ENCODE measurements at places on chromosomes 1 and 21.
A peak's percentile ranks its signal among the peaks of the same experiment; 100 is the strongest.

DNA sequence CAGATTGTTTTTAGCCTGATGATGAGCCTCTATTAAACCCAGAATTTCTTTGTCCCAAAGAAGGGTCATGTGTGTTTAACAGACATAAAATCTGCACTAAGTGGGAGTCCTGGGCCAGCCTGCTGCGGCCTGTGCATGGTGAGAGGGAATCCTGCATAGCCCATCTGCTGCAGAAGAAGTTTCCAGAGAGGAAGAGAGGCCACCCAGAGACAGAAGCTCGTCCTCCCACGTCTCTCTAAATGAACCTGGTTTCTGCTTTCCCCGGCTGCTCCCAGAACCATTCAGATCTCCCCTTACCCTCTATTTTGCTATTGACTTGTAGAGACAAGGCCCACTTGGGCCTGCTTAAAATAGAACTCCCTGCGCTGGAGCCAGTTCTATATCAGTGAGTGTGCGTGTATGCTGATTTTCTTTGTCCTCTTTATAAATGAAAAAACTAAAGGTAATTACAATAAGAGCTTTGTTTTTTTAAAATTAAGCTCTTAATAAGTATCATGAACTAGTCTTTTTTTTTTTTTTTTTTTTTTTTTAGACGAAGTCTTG lies 142.8 kb upstream of the RAB4A start:
- no peak for DNase-seq

GRCh38 chr1:17585266-17585987 lies 45.9 kb downstream of the ARHGEF10L start:
- DNase-seq, result no peak

GRCh38 chr1:53409695-53410094 lies 49.5 kb upstream of the DMRTB1 start:
- no peak for DNase-seq

DNA sequence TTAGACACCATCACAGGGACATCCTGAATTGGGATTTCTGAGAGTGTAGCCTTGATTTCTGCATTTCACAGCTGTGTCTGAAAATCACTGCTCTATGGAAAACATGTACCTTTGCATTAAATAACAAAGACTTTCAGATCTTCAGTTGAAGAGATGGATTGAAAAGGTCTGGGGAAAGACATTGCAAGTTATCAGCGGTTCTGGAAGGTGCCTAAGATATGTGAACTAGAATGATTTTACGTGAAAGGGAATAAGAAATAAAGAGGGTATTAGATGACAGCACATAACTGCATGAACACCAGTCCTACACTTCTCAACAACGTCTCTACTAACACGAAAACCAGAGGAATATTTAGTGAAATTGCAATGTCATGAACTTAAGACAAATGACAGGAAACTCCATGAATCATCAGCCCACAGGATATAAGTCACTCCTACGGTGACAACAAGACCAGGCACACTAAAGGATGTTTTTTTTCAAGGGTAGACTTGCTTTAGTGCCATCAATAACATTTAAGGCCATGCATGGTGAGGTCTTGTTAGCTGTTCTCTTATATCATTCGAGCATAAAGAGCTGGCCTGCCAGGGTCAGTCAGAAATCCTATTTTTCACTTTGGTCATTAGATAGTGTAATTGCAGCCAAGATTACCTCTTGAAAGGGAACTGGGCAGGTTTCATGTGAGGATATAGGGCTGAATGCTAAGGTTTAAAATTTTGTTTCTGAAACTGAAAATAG lies 283.1 kb downstream of the GRIK1 start:
- peak; percentile 86 for DNase-seq

DNA sequence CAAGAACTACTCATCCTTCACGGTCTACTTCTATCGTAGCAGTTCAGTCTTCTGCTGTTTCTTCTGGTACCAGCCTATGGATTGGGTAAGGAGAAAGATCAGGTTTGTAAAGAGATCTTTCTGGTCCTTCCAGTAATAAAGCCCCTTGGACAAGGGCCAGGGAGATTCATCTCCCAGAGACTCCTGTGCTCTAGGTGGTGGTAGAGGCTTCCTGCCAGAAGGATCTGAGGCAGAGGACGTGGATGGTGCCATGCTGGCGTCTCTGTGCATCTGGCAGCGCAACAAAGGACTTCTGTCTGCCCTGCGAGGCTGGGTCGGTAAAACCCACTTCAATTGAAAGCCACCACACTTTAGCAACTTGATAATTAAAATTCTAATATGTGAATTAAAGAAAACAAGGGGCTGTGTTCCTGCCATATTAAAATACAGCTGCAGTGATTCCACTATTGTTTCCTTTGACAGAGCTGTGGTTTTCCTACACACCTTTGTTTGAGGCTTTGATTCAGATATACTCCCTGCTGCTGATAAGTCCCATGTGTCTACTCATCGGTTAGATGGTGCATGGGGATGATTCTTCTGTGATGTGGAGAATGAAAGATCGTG lies 73.6 kb downstream of the ROR1 start:
- DNase-seq, result no peak

- no peak for DNase-seq
Measured at GRCh38 chr1:33852711-33853110, 11.2 kb upstream of the HMGB4 start.

DNA sequence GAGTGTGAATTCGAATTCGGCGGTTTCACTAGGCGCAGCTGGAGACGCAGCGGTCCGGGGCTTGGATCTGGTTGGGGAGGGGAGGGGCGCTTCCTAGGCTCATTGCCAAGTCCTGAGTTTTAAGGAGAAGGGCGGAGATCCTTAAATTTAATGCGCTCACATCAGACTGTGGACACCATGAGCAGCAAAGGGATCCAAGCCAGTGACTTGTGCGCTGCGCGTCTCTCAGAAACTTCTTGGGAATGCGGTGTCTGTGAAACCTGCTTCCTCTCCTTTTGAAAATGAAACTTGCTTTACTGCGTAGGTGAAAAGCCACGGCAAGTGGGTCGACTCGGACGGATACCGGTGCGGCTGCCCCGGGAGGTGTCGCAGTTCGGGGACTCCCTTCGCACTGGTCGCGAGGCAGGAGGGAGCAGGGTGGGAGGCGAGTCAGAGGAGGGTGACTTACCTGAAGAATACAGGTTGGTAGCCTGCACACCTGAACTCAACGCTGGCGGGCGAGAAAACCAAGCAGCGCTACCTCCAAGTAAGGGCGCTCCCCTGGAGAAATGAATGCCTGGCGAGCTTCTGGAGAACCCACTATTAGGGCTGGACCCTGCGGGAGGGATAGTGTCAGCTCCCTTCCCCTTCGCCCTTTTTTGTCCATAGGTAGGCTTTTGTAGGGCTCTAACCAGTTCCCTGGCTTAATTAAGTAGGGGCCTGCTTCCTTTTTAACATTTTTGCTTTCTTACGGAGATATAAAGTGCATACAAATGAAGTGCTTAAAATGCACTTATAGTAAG lies 992 bp downstream of the TENT5C start:
- peak; percentile 14 for DNase-seq

DNA sequence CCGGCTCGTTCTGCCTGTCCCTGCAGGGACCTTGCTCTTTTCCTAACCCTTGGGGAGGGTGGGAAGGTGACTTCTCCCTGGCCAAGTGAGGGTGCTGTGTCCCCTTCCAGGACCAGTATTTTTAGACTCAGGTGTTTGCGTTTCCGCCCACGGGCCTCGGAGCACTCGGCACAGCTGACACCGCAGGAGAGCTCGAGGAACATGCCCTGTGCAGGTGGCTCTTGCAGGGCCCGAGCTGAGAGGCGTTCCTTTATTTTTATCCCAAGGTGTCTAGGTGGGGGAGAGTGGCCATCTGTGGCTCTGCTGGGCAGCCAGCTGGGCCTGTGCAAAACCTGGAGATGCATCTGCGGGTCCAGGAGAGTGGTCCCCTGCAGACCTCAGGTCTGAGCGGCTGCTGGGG lies 16.0 kb downstream of the PLCH2 start:
- no peak for DNase-seq

DNA sequence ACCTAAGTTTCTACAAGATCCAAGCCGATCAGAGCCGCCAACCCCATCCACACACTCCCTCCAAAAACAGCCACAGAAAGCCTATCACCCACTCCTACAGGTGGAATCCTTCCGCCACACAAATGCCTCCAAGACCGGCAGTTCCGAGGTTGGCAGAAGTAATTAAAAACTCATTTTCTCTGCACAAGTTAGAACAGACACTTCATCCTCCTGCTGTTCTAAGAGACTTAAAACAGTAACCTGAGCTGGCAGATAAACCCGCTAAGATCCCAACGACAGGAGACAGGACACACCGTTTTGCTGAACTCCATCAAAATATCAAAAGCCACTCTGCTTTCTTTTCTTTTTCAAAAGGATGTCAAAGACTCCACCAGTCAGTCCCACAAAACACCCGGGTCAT lies 2.8 kb downstream of the SSBP3 start:
- no peak for DNase-seq

- no peak for DNase-seq
Measured at GRCh38 chr1:198651650-198652400, 13.0 kb downstream of the PTPRC start.

GRCh38 chr1:191969290-191969689 lies 189.0 kb upstream of the RGS18 start:
- peak; percentile 13 for DNase-seq

DNA sequence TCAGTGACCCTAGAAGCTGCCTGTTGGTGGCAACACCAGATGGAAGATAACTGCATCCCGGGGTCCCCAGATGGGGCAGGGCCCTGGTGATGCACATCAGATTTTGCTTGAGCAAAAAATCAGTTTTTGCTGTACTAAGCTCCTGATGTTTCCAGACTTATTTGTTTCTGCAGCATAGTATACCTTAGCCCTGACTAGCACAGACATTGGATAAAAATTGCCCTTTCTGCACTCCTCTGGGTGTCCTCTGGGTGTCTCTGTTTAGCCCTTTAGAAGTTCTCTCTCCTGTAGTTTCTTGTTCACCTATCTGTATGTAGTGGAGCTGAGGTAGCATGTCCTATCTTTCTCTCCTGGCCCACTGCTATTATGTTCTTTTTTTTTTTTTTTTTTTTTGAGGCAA lies 30.3 kb upstream of the PLA2G2C start:
- peak; percentile 9 for DNase-seq

GRCh38 chr1:108627256-108627655 lies 33.6 kb downstream of the HENMT1 start:
- DNase-seq, result no peak

- no peak for DNase-seq
Measured at GRCh38 chr21:41761934-41762635, 4.8 kb downstream of the RIPK4 start.

DNA sequence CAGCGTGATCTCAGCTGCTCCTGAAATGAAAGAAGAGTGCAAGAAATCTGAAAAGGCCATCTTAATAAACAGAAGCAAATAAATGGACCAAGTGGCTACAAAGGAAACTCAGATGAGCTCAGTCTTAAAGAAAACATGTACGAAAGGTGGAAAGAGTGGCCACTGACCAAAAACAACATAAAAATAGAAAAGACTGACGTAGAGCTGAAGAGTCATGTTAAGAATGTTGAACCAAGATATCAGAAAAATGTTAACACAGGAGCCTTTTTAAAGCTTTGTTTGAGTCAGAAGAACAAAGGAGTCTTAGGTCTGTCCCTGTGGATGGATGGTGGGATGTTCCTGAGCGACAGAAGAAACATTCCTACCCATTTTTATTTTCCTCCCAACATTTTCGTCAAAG lies 30.8 kb upstream of the ZNF648 start:
- peak; percentile 15 for DNase-seq

- no peak for DNase-seq
Measured at GRCh38 chr21:18157406-18157805, 87.2 kb upstream of the CHODL start.

Measured in fibroblast of upper back skin (primary cell).